ENCODE measurements at places on chromosomes 4 and X. TPM values are rescaled to one million over a fixed set of nuclear protein-coding genes. Genes with fewer than 3 reads are reported as not detected.

Gene ITIH6
- not detected for total RNA-seq

Gene TMPRSS11F
- total RNA-seq, result 0.31 TPM

Gene ODAM
- 0.90 TPM for total RNA-seq

Gene GLUD2
- 5.8 TPM for total RNA-seq

Gene CT45A3
- not detected for total RNA-seq

Gene ACE2
- total RNA-seq, result 74.5 TPM

Gene NSD2
- total RNA-seq, result 70.6 TPM

Gene COL4A5
- 167 TPM for total RNA-seq

Gene GAGE2A
- total RNA-seq, result not detected

Gene NAP1L3
- total RNA-seq, result 8.4 TPM

Gene ARMCX2
- total RNA-seq, result 86.1 TPM

Gene UCHL1
- 45.1 TPM for total RNA-seq

Gene BANK1
- total RNA-seq, result 2.5 TPM

Gene INPP4B
- total RNA-seq, result 9.0 TPM

Gene OTC
- total RNA-seq, result 3.2 TPM

Gene CCSER1
- total RNA-seq, result 18.1 TPM

Data from type B pancreatic cell (in vitro differentiated cells).